ENCODE measurements at places on chromosomes 2 and 18.

- DNase-seq, result no peak
Observed at GRCh38 chr2:181185421-181185820, 205.0 kb downstream of the UBE2E3 start.

- DNase-seq, result no peak
Observed at GRCh38 chr18:11148680-11149440, 509 bp downstream of the PIEZO2 start.

- no peak for DNase-seq
Observed at GRCh38 chr2:40332191-40332826, 119.6 kb downstream of the SLC8A1 start.

DNA sequence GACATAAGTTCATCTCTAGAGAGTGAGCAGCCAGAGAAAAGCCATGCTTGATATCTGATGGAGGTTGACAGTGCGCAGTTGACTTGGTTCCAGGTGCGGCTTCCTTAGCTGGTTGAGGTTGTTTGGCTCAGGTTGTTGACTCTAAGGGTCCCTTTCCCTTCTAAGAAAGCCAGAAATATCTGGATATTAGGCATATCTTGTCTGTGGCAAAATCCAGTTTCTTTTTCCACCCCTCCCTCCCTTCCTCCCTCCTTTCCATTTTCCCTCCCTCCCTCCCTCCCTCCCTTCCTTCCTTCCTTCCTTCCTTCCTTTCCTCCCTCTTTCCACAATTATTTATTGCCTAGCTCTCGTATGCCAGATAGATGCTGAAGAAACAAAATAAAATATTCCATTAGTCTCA, 82.6 kb upstream of the TNP1 start:
- no peak for DNase-seq

DNA sequence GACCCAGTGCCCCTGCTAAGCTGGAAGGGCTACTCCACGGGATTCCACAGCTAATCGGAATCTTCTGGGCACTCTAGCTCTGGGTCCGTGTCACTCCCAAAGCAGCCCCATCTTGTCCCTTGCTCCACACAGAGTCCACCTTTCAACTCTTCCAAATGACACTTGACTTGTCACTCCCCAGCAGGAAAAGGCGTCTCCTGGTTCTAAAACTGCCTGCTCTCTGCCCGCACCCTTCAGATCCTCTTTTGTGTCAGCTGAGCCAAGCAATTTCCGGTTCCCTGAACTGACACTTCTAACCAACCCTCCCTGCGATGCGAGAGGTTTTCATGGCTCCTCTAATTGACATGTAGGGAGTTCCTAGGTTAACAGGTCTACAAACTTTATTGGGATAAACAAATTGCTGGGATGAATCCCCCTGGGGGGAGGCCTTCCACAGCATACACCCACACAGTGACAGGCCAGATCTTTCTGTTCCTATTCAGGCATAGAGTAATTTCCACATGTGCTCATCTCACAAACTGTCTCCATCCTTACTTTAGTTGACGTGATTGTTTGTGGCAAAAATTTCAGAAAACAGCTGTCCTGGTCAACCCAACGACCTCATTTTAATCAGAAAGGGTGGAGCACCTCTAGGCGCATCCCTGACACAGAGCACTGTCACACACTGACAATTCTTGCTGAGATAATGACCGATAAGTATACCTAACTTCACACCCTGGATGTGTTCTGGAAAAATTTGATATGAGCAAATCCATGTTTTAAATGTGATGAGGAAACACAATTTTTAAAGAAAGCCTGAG, 104.9 kb downstream of the RBMS1 start:
- peak; percentile 38 for DNase-seq

DNA sequence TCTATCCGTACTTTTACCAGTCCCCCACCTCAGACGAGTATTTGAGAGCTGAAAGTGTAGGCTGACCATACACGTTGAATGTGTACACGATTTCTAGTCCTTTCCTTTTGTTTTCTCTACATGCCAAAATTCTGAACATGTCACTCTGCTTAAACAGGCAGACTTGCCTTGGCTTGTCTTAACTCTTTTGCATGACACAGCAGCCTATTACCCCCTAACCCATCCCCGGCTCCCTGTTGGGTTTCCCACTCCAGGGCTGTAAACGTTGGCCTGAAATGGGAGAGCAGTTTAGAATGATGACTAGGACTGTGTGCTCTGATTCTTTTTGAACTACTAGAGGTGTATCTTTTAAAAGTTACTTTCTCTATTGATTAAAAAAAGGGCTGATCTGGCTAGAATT, 19.1 kb downstream of the MTCL1 start:
- no peak for DNase-seq

GRCh38 chr2:99651930-99652670, 162.3 kb upstream of the REV1 start:
- DNase-seq, result no peak

GRCh38 chr18:58501066-58501896, 127.6 kb downstream of the ALPK2 start:
- no peak for DNase-seq

DNA sequence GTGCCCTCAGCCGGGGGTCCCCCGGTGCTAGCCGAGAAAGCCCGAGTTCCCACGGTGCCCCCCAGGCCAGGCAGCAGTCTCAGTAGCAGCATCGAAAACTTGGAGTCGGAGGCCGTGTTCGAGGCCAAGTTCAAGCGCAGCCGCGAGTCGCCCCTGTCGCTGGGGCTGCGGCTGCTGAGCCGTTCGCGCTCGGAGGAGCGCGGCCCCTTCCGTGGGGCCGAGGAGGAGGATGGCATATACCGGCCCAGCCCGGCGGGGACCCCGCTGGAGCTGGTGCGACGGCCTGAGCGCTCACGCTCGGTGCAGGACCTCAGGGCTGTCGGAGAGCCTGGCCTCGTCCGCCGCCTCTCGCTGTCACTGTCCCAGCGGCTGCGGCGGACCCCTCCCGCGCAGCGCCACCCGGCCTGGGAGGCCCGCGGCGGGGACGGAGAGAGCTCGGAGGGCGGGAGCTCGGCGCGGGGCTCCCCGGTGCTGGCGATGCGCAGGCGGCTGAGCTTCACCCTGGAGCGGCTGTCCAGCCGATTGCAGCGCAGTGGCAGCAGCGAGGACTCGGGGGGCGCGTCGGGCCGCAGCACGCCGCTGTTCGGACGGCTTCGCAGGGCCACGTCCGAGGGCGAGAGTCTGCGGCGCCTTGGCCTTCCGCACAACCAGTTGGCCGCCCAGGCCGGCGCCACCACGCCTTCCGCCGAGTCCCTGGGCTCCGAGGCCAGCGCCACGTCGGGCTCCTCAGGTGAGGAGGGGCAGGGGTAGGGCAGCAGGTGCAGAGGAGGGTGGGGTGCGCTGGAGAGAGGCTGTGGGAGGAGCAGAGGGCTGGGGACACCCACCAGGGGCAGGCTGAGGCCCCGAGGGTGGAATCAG, 14.1 kb upstream of the GMPPA start:
- DNase-seq, result no peak

GRCh38 chr2:45821558-45822271, 170.2 kb downstream of the PRKCE start:
- DNase-seq, result no peak

DNA sequence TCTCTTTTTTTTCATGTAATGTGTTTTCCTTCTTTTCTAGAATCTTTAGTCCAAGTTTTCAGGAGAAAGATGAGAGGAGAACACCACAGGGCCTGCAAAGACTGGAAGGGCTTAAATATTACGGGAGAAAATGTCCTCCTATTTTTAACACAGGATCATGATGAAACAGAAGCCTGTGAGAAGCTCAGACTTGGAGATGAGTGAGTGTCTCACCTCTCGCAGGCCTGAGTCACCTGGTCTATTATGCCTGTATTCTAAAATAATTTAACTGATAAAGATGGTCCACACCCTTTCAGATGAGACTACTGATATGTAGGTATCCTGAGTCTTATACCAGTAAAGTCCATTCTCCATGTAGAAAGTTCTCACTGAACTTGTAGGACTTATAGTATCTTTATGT, 143.2 kb downstream of the EPHA4 start:
- DNase-seq, result no peak

DNA sequence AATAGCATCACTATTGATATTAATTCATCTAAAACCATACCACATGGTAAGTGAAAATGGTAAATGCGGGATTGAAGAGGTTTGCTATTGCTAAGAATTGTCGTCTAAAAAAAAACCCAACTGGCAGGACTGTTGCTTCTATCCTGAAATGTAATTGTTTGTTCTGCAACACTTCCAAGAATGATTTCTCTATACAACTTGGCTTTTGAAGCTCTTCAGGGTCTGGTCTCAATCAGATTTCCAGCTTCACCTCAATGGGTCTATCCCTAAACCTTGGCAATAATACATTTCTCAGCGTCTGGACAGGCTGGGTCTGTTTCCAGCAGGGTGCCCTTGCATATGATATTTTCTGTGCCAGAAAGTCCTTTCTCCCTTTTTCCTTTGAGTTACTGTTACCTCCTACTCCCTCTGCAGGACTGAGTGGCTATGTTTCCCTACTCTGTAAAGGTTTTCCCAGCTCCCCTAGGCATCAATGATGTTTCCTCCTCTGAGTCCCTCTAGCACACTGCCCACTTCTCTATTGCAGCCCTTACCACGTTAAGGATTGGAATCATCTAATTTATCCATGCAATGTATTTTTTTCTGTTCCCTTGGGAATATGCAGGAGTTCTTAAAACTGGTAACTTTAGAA, 118.2 kb upstream of the REV1 start:
- DNase-seq, result no peak

- no peak for DNase-seq
Observed at GRCh38 chr18:55856229-55856628, 268.2 kb upstream of the TCF4 start.

DNA sequence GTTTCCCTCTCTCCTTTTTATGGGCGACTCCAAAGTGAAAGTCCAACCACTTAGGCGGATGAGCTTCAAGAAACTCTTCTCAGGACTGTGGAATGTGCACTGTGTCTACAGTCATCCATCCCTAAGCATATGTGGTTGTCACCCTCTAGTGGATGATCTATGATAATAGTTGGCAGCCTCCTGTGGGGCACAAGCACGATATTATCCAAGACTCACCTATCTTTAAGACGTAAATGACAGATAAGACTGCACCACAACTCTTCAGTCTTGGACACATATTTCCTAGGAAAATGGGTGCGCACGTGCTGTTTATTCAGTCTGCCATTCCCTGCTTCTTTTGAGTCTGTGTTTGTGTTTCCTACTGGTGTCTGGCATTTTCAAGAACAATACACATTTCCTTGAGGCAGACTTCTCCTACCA, 145.5 kb upstream of the CTAGE1 start:
- DNase-seq, result no peak

- peak; percentile 13 for DNase-seq
Observed at GRCh38 chr2:47534179-47534919, 131.4 kb downstream of the MSH2 start.
